Thoracic aorta endothelial cell (primary cell): ENCODE measurements at places on chromosomes 11 and 22. TPM values are rescaled to one million over a fixed set of nuclear protein-coding genes. Genes with fewer than 3 reads are reported as not detected.

The SYCE3 gene
- total RNA-seq: not detected in 2 replicates

The SLC22A6 gene
- not detected in 2 replicates for total RNA-seq

The FGF19 gene
- total RNA-seq: not detected in 2 replicates

The TECTA gene
- 0.40 and 0.50 TPM in 2 replicates for total RNA-seq
